ENCODE measurements at places on chromosomes 6 and 20.

DNA sequence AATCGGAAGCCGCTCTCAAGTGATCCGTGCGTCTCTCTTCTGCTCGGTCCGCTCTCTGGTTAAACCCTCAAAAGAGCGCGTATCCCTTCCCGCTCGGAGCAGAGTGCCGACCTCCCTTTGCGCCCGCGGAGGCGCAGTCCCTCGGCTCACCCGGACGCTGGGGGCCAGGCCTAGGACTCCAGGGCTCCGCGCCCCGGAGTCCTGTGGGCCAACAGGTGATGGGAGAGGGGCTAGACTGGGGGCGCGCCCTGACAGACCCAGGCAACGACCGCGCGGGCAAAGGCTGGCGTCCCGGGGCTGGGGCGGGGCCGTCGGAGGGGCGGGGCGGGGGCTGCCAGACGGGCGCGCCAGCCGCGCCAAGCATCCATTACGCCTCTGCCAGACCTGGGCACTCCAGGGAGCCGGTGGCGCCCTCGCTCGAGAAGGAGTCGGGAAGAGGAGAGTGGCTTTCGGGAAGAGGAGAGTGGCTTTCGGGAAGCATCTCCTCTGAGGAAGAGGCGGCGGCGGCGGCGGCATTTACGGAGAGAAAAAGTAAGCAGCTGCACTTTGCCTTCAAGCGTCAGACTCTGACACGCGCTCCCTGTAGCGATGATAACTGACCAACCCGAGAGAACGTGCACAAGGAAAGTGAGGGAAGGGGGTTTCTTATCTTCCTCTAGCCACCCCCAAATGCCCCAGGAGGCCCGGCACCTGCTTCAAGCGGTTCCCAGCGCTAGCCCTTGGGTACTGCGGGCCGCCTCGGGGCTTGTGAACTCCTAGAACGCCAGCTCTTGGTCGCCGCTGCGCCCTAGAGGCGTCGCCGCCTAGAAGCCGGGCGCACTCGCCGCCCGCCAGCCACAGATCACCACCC lies 2.6 kb downstream of the EPHA7 start:
- DNase-seq, result no peak

- no peak for DNase-seq
These were observed 541.8 kb upstream of the NRSN1 start for GRCh38 chr6:23584134-23584763.

DNA sequence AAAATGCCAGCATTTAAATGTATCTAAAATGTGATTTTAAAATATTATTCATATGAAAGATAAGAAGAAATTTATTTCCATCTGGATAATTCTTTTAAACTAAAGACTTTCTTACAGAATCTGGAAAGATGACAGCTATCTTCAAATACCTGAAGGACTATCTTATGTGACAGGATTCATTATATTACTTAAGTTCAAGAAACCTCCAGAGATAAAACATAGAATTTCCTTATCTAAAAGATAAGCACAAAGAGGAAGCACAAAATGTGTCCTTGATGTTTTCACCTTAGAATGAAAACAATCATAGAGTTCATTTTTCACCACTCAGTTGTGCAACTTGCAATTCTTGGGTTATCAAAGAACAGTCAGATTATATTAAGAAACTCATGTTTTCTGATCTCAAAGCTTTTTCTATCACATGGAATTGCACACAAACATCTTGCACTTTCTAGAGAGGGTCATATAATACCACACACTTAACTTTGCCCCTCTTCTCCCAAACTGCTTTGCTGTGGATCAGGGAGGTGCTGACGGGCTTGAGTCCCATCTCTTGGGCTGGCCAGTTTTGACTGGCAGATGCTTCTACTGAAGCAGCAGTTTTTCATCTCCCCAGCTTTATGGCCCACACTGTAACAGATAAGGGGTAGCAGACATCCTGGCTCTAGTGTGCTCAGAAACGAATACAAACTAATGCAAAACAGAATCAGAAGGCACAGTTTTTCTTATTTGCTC lies 467.4 kb downstream of the CDC5L start:
- DNase-seq, result no peak

DNA sequence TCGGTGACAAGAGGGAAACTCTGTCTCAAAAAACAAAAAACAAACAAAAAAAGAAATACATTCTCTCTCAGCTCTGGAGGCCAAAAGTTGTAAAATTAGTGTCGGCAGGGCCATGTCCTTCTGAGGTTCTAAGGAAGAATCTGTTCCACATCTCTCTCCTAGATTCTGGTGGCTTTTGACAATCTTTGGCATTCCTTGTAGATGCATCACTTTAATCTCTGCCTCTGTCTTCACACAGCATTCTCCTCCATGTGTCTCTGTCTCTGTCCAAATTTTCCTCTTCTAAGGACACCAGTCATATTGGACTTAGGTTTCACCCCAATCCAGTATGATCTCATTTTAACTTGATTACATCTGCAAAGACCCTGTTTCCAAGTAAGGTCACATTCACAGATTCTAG lies 9.1 kb downstream of the PPP2R5D start:
- DNase-seq, result no peak

DNA sequence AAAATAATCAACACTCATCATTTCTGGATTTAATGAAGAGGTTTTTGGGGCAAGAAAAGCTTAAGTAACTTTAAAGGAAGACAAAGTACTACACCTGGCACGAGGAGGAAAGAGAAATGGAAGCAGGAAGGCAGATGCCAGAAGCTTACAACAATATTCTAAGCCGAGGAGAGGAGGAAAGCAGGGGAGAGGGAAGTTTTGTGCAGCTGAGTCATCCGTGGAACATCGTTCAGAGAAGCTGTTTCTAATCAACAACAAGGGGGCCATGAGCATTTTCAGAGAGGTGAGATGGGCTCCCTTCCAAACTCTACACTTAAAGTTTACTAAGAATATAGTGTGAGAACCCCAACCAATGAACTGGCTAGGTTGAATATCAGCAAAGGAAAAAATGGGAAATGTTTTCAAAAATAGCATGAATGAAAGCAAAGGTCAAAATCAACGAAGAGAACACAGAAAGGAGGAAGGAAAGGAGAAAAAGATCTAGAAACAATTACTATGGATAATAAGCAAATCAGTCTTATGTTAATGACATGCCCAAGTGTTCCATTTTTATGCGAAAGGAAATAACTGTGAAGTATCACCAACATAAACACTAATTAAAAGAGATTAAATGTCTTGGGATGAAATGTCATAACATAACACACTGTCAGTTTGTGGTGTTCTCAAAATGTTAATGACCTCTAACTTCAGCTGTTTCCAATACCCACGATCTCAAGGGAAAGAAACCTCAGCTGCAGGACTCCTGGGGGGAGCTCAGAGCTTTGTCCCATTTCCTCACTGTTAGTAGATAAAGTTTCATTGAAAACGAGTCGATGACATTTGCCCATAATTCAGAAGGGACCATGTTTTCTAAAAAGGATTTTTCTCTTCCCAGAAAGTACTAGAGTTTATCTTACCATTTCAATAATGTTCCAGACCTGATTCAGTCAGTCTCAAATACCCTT lies 203.4 kb upstream of the STXBP5 start:
- no peak for DNase-seq

- no peak for DNase-seq
These were observed 183.9 kb downstream of the GRM1 start for GRCh38 chr6:146212781-146213180.

GRCh38 chr6:124995131-124995530 lies 32.9 kb downstream of the RNF217 start:
- DNase-seq, result no peak

GRCh38 chr6:42550277-42550676 lies 13.6 kb upstream of the UBR2 start:
- DNase-seq, result no peak

GRCh38 chr6:55713436-55713835 lies 134.4 kb upstream of the HMGCLL1 start:
- no peak for DNase-seq

DNA sequence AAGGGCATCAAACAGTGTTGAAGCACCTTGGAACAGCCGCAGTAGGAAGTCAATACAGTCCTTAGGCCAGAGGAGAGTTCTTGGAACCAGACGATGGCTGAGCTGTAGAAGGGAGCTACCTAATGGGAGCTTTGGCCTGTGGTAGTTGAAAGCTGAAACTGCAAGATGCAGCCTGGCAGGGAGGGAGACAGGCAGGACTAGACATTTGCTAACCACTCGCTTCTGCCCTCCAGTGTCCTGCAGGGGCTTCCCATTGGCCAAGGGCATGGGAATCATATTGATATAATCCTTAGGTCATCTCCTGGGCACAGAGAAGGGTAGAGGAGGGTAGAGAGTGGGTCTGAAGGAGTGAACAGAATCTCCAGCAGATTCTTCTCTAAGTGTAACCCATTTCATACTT lies 60.4 kb downstream of the TPD52L1 start:
- no peak for DNase-seq

GRCh38 chr6:138716971-138717665 lies 56.5 kb upstream of the CCDC28A start:
- DNase-seq, result no peak

DNA sequence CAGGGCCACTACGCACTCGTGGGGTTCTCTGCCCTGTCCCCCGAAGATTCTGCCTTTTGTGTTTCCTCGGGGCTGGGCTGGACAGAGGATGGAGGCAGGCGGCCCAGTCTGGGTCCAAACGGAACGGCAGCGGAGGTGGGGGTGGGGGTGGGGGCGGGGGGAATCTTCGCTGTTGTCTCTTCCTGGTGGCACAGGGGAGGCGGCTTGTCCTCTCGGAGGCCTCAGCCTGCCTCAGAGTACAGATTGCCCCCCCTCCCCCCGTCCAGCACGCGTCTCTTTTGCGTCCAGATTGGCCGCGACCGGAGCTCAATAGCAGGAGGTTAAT lies 1.4 kb upstream of the INSM1 start:
- DNase-seq, result no peak
